ENCODE measurements at places on chromosomes 3 and 15.

DNA sequence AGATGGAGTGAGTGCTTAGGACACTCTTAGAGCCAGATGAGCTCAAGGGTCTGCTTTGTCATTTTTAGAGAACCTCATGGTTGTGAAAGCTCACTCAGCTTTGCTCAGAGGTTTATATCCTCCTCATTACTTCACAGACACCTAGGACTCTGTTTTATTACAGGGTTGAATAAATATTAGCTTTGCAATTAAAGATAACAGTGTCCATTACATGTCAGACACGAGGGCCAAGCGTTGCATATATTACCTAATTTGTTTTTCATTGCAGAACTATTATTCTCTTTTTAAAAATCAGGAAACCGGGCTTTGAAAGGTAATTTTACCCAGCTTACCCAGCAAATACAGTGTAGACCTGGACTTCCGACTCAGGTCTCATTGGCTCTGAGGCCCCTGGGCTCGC lies 16.1 kb downstream of the MAP6D1 start:
- DNase-seq = no peak

DNA sequence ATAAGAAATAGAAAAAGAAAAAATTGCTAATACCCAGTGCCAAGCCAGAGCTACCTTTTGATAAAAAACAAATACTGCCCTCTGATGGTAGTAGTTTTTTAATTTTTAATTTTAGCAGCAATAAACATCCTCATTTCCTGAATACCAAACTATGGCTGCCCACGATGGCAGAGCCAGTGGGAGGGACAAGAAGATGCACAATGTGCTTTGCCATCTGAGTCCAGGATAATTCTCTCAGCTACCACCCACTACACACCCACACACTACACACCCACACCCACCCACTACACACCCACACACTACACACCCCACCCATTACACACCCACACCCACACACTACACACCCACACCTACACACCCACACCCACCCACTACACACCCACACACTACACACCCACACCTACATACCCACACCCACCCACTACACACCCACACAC lies 17.8 kb downstream of the CEP19 start:
- DNase-seq = no peak

DNA sequence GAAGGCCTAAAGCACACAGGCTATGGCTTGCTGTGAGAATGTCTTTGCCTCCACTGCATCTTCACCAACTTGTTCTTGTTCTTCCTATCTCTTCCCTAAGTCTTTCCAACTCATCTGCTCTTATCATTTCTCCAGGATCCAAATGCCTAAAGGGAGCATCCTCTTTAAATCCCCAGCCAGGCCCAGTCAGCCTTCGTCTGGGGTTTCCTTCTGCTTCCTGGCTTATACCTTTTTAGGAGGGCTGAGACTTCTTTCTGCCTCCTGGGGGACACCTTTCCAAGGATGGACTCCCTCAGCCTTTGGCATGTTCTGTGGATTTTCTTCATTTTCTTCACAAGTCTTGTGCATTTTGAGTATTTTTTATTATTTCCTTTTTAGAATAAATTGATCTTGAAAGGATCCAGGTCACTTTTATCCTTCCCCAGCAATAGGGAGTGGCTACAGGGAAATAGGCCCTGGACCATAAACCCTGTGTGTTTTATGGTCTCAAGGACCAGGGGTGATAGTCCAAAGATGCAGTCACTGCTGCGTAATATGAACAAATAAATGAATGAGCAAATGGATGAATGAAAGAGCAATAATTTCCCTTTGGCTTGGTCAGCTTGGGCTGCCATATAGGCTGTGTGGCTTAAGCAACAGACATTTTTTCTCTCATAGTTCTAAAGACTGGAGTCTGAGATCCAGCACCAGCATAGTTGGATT lies 122.1 kb upstream of the LRIG1 start:
- no peak for DNase-seq

DNA sequence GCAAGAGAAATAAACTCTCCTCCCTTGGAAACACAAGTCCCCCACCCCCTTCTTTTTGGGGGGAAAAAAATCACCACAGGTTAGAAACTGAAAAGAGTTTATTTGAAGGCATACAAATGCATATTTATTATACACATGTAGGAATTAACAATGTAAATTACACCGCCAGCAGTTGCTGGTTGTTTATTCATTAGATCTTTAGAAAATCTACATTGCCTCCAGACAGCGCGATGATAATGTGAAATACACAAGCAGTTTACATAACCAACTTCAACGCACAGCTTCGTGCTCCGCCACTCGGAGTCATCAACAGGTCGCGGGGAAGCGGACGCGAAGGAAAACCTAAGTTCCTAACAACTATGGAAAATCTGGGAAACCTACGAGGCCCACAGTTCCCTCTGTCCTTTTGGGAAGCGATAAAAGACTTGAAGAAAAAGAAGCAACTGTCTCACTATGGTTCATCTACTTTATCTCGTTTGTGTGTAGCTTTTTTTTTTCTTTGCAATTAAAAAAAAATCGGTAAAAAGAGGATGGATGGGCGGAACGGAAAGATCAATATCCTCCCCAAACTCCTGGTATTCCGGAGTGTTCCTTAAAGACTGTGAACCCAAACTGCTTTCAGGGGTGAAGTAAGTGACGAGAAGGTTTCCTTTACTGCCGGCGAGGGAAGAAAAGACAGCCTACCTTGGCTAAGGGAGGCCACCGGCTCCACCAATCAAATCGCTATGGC lies 8.4 kb upstream of the FOXB1 start:
- no peak for DNase-seq

- no peak for DNase-seq
Observed at GRCh38 chr3:128222796-128223385, 69.6 kb downstream of the EEFSEC start.

DNA sequence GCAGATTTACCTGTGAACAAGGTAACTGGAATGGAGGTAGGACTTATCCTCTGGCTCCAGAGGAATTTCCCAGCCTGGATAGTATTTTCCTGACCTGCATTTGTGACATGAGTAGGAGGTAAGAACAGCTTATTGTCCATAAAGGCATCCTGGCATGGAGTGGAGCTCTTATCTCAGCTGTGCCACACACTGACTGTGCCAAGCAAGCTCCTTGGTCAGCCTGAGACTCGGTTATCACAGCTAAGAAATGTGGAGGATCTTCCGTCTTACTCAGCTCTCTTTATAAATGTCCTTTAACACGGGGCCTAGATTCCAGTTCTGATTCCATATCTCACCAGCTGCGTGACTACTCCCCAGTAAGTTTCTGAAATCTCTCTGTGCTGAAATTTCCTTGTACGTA lies 38.9 kb downstream of the SLCO3A1 start:
- DNase-seq = no peak

DNA sequence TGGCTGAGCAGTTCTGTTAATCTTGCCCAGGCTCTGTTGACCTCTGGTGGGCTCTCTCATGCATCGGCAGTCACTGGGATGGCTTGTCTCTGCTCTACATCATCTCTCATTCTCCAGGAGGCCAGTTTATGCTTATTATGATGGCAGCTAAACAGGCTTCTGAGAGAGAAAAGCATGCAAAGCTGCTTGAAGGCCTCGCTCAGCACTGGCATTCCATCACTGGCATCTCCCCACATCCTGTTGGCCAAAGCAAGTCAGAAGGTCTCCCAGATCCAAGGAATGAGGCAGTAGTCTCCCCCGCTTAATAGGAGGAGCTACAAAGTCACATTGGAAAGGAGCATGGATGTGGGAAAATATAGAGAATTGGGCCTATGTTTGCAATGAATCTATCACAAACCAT lies 212.6 kb downstream of the ZNF621 start:
- no peak for DNase-seq

GRCh38 chr3:125179143-125179883 lies 33.2 kb downstream of the SLC12A8 start:
- no peak for DNase-seq

DNA sequence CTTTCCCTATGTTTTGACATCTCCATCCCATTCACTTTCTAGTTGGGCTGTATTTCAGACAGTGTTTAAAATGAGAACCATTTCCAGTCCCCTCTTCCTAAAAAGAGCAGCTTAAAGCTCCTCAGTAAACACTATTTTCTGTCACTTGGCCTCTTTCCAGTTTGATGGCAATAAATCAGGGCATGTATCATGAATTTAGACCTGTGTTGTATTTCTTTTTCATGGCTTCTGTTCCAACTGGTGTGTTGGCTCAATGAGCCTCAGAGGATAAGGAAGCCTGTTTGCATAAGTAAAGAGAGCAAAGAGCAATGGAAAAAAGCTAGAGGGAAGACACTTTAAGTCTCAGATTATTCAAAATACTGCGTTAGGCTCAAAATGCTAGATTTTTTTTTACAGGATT lies 7.2 kb downstream of the CCDC80 start:
- DNase-seq = no peak

DNA sequence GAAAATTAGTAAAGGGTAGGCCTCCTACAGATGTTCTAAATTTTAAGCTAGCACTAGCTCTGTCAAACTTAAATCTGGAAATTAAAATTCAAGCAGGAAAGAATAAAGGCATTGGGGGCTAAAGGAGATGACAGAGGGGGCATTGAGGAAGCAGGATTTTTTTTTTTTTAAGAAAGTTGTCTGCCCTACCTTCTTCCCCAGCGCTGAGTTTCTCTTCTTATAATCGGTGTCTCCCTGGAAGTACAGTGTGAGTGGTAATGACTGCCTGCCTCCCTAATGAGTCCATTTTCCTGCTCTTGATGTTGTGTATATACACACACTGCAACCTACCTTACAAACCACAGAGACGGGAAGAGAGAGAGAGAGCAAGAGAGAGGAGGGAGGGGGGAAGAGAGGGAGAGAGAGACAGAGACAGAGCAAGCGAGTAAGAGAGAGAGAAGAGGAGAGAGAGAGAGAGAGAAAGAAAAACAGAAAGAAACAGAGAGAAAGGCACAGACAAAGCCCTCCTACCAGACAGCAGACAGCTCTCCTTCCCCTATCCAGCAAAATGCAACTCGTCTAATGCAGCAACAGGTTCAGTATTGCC lies 47.0 kb downstream of the ZBTB20 start:
- DNase-seq = no peak

DNA sequence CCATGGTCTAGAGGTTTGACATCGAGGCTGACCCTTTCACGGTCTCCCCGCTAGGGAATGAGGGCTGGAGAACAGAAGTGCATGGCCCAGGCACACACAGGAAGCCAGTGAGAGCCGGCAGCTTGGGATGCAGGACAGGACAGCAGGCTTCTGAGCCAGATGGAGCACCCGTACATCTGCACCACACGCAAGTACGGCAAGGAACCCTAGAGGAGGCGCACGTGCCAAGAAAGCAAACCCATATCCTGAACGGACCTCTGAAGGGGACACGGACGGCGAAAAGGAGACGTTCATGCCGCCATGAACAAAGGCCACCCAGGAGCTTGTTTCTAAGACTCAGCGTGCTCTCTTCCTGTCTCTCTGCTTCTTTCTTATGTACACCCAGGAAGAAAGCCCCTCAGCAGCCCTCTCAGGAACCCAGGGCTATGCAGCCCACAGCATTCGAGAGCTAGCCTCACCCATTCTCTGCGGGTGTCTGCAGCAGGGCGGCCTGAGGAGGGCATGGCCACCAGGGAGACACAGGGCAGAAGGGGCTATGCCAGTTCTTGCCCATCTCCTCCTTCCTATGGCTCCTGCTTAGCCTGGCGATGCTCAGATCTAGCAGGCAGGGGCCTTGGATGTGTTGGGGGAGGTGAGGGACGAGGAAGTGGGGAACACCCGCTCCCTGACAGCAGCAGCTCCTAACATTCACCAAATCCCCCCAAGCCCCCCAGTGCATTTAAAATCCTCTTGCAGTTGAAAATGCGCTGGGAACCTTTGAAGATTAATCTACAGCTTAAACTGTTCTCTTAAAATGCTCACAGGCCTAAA lies 81.3 kb downstream of the PCSK6 start:
- no peak for DNase-seq

DNA sequence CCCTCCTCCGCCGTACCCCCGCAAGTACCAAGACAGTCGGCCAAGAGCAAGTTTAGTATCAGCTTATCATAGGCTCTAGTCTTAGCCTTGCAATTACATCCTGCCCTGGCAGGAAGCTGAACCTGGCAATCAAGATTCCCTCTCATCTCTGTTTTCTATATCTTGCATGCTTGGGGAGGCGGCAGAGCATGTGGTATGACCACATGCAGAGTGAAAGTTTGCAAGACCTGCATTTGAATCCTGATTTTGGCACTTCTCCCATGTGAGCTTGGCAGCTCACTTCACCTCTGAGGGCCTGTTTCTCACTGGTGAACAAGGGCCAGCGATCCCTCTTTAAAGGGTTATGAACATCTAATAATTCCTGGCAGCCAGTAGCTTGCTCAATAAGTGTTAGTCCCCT lies 106.1 kb upstream of the FRMD4B start:
- no peak for DNase-seq

DNA sequence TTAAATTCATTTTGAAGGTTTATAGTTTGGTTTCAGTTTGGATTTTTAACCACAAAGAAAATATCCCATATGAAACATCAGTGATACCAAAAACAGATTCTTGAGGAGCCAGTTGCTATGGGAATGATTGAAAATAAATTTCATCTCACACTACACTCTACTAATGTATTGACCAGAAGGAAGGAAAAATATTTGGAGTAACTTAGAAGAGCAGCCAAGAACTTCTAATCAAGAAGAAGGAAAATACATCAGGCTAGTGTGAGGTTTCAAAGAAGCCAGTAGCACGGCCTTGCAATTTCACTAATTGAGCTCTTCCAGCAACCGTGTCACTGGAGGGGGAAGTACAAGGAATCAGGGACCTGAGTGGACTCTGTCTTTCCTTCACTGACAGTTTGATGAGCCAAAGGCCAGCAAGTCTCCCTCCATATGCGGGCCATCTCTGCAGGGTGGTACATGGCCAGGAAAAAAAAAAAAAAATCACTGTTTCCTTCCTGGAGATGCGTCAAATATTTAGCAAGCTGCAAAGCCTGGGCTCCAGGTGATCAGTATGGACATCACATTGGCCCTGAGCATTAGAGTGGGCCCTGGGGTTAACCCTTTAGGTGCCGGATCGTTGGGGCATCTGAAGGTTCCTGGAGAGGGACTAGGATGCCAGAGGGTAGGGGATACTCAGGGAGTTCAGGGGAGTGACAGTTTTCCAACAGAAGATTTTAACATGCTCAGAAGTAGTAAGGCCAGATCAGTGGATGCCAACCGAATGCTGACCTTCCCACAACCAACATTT lies 37.1 kb downstream of the SLC12A8 start:
- no peak for DNase-seq

GRCh38 chr15:92140796-92141195 lies 252.9 kb upstream of the ST8SIA2 start:
- no peak for DNase-seq

- DNase-seq = no peak
Observed at GRCh38 chr15:40302288-40302886, 5.3 kb downstream of the PLCB2 start.

DNA sequence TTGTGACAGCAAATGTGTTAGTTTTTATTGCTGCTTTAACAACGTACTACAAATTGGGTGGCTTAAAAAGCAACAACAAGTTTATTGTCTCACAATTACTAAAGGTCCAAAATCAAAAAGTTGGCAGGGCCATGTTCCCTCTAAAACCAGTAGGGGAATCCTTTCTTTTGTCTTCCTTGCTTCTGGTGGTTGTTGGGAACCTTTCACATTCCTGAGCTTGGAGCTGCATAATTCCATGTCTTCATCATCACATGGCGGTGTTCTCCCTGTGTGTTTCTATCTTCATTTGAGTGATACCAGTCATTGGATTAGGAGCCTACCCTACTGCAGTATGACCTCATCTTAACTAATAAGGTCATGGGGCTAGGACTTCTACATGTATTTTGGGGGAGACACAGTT lies 7.4 kb downstream of the SPRED1 start:
- DNase-seq = no peak

Data from stimulated activated CD8-positive, alpha-beta memory T cell treated with anti-CD3 and anti-CD28 coated beads, Interleukin-4, amount 100 ng/mL, for 1 hour (primary cell).